ENCODE measurements at places on chromosomes 5 and 9.

GRCh38 chr9:106860721-106861639 is 2.0 kb upstream of the ZNF462 start:
- no peak for DNase-seq

DNA sequence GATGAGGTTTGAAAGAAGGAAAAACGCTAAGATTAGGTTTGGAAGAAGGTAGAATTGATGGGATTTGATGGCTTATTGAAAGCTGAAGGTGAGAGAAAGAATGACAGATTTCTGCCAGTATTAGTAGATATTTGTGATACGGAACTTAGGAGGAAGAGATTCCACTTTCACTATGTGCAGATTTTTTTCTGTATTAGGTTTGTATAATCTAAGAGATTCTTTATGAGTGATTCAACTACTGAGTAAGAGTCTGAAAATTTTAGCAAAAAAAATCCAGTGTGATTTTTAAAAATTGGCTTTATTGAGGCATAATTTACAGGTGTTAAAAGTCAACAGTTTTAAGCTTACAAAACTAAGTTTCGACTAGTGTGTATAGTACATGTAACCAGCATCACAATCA is 54.1 kb downstream of the AP3S1 start:
- no peak for DNase-seq

DNA sequence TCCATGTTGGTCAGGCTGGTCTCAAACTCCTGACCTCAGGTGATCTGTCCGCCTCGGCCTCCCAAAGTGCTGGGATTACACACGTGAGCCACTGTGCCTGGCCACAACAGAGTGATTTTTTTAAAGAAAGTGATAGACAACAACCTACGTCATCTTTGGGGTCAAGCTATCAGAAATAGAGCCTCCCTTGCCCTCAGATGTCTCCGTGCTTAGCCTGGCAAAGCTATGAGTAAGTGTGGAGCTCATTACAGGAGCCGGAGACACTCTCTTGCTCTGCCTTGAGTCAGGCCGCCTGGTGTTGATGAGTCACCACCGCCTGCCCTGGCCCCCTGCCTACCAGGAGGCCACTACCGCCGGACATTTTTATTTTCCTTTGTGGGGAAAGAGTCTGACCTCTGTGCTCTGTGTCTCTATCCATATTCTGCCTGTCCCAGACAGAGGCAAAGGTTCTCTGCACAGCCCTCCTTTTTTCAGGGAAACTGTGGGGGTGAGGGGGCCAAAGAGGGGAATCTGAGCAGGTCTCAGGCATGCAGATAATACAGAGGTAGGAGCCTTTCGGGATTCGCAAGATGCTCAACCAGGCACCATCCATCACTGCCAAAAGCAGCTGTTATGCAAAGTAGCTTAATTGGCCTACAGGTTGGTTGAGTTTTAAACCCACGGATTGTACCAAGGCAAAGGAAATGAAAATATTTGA is 123.7 kb upstream of the CPEB4 start:
- DNase-seq = no peak

GRCh38 chr5:75551471-75551870 is 39.8 kb downstream of the POLK start:
- DNase-seq = no peak

GRCh38 chr5:72206160-72206559 is 98.9 kb downstream of the MAP1B start:
- DNase-seq = no peak

DNA sequence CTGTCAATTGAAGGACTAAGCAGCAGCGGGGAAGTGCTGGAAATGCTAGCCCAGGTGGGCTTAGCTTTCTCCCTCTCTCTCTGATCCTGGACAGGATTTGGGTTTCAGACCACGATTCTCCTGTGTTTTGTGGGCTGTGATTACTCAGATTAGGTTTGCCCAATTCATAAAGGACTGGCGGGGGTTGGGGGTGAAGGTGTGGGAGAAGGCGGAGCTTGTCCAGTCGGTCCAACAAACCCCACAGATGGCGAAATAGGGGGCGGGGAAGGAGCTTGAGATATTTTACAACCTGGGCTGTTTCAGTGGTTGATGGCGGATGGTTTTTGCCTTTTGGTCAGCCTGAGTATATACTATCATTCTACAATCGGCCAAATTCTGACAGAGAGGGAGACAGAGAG is 35.2 kb downstream of the PCDHAC2 start:
- DNase-seq = no peak

GRCh38 chr5:103391659-103392058 is 133.1 kb downstream of the MACIR start:
- no peak for DNase-seq

DNA sequence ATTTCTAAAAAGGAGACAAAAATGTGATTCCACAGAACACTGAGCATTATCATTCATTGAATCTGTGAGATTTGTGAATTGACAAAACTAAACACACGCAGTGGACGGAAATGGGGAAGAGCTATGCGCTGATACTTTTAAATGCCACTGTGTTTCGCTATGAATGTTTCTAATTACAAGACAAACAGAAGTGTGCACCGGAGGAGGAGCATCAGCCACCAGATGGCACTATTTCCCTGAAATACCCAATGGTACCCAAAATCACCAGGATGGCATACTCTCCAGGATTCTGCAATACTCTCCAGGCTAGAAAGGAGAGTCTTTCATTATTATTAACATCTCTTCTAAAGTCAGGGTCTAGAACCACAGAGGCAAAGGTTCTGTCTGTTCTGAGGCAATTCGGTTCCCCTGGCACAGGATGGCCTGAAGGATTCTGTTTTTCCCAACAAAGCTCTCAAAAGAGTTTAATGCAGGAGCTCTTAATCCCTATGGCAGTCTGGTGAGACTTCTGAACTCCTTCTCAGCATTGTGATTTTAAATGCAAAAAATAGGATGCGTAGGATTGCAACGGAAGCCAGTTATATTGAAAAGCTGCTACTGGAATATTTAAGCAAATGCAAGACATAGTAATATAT is 13.8 kb upstream of the PUM3 start:
- DNase-seq = peak; percentile 34

DNA sequence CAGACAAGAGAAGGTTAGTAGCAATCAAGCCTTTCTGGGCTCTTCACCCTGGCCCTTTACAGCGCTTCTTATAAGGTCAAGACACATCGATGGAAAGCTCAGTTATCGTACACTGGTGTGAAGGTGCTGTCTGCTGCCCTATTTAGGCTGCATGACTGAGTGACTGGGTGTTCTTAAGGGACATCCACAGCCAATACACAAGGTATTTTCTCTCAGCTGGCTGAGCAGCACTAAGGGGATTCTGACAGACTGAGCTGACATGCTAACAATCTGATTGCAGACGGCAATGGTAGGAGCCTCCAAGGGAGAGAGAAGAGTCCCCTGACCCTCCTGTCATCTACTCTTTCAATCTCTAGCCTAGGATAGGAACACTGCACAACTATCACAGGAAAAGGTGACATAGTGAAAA is 577.9 kb downstream of the ISL1 start:
- no peak for DNase-seq

- no peak for DNase-seq
Observed at GRCh38 chr5:58933891-58934628, 351.2 kb downstream of the RAB3C start.

- peak; percentile 4 for DNase-seq
Observed at GRCh38 chr5:112691758-112692157, 45.9 kb upstream of the APC start.

- DNase-seq = no peak
Observed at GRCh38 chr9:71353720-71354119, 232.3 kb upstream of the TRPM3 start.

DNA sequence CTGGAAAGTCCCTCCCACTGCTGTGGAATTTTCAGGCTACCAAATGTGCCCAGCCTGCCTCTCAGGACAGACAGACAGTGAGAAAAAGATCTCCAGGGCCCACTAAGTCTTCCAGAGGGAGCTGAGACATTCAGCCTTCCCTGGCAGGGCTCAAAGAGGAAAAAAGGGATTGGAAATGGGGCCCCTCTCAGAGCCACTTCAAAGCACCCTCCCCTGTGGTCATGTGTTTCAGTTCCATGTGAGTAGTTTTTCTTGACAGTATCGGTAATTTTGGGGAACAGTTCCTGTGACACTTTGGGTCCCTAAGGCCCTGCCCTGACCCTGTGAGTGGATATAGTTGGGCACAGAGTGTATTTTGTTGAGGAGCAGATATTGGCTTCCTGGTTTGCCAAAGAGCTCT is 25.0 kb downstream of the LARP1 start:
- DNase-seq = no peak

- DNase-seq = no peak
Observed at GRCh38 chr5:179297026-179297425, 48.2 kb downstream of the ADAMTS2 start.

GRCh38 chr5:73994963-73995362 is 369.0 kb downstream of the ARHGEF28 start:
- no peak for DNase-seq

DNA sequence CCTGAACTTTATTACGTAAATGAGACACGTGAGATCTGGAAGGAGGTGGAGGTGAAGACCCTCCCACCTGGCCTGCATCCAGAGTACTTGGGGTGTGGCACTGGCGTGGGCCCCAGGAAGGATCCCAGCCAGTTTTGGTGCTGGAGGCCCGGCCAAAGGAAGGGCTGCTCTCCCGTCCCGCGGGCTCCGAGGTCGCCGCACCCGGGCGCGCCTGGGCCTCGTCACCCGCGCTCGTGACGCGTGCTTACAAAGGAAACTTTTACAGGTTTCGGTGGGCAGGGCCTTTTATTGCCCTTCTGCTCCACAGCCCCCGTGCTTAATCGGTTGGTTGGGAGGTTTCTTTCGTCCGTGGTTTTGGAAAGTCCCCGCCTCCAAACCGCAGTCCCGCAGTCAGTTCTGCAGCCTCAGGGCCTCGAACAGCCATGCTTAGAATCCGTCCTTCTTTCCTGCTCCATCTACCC is 29.2 kb downstream of the CDKN2A start:
- no peak for DNase-seq

DNA sequence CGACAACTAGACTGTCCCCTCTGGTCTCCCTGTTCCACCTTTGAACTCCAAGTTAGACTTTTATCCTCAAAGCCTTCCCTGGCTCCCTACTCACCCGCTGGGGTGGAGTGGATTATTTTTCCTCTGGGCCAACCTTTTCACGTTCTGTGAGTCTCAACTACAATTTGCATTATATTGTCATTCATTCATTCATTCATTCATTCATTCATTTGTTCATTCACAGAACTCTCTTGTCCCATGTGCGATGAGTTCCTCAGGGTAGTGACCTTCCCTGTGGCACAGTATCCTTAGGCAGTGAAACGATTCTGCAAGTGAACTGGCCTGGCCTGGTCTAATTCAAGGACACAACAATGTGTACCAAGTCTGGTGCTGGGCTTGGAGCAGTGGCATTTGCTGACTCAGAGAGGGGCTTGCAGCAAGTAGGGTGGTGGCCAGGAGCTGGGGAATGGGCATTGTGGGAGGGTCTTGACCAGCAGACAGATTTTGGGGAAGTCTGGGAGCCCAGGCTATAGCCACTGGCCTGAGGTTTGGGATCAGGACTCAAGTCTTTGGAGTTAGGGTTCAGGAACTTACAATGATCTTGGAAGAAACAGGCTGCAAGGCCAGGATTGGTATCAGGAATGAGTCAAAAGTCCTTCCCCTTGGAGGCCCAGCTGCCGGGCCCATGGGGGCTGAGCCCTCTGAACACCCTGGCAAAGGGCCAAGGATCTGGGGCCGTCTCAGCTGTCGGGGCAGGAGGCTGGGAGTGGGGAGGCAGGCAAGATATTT is 37.2 kb upstream of the COL15A1 start:
- DNase-seq = no peak

DNA sequence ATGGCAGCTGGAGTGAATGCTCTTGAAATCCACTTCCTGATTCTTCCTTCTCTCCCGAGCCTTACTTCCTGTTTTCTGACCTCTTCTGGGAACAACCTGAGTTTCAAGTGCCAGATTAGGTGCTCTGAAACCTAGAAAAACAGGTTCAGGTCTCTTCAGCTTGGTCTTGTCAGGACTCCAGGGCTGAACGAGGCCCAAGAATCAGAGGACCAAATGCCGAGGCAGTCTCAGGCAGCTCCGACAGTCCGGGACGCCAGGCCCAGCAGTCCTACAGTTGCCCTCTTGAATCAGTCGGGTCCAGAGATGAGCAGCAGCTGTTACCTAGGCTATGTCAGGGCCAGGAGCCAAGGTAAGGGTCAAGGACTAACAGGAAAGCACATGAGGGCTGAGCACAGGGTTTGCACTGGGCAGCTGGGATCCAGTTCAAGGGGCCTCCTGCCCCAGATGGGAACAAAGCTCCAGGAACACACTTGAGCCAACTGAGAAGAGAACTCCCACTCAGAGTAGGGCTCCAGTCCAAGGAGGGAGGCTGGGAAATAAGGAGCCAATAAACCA is 38.3 kb upstream of the ADRA1B start:
- DNase-seq = no peak

- DNase-seq = no peak
Observed at GRCh38 chr5:5179597-5179996, 39.5 kb downstream of the ADAMTS16 start.

GRCh38 chr5:181221105-181221791 is 1.8 kb upstream of the TRIM41 start:
- no peak for DNase-seq

- no peak for DNase-seq
Observed at GRCh38 chr5:104594850-104595249, 1032.3 kb upstream of the NUDT12 start.

DNA sequence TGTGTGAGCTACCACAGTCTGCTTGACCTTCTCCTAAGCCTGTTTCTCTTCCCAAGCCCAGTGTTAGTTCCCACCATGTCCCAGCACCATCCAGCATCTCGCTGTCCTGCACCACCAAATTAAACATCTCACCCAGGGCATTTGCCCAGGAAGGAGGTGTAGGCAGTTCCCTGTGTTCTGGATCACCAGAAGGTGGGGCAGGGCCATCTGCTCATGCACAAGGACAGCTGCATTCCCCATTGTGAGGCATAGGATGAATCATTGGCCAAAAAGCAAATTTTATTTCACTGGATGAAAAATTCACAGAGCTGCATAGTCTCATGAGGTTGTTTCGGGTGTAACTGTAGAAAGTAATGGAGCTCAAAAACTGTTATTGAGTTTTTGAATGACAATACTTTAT is 89.5 kb upstream of the GRIA1 start:
- DNase-seq = no peak

- DNase-seq = no peak
Observed at GRCh38 chr5:32098890-32099310, 75.2 kb downstream of the GOLPH3 start.

DNA sequence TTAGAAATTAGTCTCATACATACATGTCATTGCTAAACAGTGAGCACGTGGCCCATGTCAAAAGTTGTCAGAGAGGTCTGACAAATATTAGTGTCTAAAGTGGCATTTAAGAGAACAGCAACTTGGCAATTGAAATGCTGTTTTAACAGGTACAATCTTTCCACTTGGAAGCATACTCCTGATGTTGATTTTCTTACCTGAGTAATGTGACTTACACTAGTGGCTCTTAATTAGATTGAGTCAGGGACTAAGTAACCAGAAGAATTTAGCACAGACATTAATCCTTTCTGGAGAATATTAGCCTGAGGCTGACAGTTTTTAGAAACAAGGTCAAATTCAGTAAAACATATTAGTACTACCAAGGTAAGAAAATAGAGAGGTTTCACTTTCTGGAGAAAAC is 357.0 kb upstream of the ZNF608 start:
- DNase-seq = no peak

- no peak for DNase-seq
Observed at GRCh38 chr9:136765041-136765440, 723 bp upstream of the LCN15 start.
